Epithelial cell of prostate (primary cell): ENCODE measurements at places on chromosomes 6 and 20.

DNA sequence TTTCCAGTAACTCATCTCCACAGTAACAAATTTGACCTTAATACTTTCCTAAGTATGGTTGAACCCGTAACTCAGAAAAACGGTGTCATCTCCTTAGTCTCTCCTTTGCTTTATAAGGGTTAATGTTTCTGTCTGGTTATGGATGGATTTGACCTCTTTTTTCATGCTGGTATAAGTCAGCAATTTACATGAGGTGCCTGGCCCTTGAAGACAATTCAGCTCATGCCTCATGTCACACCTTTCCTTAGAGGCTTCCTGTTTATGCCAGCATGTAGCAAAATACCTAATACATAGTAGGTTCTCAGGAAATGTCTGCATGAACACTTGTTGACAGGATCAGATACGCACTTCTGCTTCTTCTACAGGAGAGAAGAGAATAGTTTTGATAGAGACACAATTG lies 37.7 kb upstream of the C20orf144 start:
- DNase-seq, result no peak

- no peak for DNase-seq
These were observed 38.0 kb upstream of the GMPR start for GRCh38 chr6:16200321-16200883.

- peak; percentile 12 for DNase-seq
These were observed 33.0 kb downstream of the METTL24 start for GRCh38 chr6:110325197-110325596.

- no peak for DNase-seq
These were observed 162.6 kb upstream of the PRND start for GRCh38 chr20:4559106-4559505.

DNA sequence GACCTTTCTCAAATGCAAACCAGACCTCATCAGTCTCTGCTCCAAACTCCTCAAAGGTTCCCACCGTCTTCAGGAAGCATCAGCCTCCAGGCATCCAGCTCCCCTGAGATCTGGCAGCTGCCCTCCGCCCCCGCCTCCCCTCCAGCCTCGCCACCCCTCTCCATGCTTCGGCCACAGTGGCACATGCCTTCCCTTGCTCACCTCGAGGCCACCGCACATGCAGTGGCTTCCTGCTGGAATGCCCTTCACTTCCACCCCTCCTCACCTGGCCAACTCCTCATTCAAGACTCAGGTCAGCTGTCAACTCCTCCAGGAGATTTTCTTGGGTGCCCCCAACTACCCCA lies 13.4 kb downstream of the KIAA1755 start:
- DNase-seq, result no peak

- DNase-seq, result no peak
These were observed 968.9 kb upstream of the EYS start for GRCh38 chr6:66675906-66676305.

DNA sequence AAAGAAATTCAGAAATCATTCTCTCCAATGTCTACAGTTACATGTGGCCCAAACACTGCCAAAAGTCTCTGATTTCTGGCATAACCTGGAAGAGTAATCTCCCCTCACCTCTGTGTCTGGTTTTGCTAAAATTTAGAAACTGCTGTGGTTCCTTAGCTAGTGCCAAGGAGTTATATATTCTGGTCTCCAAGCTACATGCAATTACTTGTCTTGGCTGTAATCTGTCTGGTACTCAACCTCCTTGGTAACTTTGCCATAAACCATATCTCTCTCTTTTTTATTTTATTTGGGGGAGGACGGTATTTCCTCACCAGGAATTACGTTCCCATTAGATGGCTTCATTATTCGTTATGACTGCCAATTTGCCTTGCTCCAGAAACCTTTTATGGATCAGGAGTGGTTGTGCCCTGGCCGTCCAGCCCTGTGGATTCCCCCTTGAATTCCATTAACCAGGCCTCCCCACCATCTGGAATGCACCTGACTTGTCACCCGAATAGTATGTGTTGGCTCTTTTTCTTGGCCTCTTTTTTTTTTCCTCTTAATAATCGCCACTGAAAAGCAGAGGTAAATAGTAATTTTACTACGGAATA lies 400.0 kb downstream of the CD83 start:
- DNase-seq, result no peak

- DNase-seq, result no peak
These were observed 1.9 kb upstream of the ZBTB9 start for GRCh38 chr6:33452496-33452895.

DNA sequence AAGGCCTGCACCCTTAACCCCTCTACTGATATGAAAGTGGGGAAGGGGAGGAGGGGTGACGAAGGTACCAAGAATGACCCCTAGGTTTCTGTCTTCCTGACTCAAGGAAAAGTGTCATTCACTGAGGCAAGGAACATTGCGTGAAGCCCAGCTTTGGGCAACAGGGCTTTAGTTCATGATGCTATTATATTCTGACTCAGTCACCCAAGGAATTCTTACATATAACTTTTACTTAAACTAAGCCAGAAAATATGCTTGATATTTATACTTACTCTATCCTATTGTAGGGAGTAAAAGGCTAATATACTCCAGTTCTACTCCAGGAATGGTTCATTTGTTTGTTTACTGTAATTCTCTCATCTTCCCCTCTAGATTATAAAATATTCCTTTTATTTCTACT lies 60.5 kb downstream of the DOP1A start:
- DNase-seq, result no peak

GRCh38 chr6:42532038-42532669 lies 31.7 kb upstream of the UBR2 start:
- peak; percentile 14 for DNase-seq

DNA sequence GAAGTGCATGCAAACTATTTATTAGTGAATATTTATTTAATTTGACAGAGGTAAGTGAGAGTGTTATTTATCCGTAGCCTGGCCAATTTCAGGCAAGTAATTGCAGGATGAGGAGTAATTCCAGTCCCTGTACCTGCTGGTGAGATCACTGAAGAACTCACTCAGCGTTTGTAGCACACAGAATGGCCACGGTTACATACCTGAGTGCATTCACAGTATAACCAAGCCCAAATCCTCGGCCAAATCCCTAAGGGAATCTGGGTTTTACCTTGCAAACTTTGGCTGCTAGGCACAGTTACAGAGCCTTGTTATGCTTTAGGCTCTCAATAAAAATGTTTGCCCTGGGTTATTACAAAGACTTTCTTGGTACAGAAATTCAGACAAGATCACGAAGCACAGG lies 93.3 kb downstream of the KCNQ5 start:
- no peak for DNase-seq

DNA sequence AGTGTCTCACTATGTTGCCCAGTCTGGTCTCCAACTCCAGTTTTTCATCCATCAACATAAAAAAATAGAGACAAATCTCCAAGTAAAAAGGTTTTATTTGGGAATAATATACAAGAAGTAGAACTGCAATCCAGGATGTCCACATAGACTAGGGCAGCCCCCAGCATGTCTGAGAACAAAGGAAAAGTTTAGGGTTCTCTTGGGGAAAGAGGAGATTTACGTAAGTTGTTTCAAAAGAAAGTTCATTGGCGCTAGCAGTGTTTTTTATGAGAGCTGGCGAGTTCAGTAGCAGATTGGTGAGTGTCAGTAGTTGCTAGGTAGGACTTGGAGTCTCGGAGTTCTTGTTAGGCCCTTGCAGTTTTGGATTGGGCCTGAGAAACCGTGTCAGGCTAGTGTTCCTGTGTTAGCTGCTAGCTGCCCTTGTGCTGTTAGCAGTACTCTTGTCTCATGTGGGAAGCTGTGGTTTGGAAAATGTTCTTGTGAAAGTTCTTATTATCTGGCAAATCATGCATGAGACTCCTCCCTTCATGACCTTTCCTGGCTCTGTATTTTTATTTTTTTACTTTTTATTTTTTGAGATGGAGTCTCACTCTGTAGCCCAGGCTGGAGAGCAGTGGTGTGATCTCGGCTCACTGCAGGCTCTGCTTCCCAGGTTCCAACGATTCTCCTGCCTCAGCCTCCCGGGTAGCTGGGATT lies 24.7 kb downstream of the TTLL9 start:
- DNase-seq, result no peak

GRCh38 chr6:30515106-30515505 lies 25.8 kb downstream of the HLA-E start:
- no peak for DNase-seq

- no peak for DNase-seq
These were observed 46.7 kb downstream of the MARCKS start for GRCh38 chr6:113903666-113904330.

DNA sequence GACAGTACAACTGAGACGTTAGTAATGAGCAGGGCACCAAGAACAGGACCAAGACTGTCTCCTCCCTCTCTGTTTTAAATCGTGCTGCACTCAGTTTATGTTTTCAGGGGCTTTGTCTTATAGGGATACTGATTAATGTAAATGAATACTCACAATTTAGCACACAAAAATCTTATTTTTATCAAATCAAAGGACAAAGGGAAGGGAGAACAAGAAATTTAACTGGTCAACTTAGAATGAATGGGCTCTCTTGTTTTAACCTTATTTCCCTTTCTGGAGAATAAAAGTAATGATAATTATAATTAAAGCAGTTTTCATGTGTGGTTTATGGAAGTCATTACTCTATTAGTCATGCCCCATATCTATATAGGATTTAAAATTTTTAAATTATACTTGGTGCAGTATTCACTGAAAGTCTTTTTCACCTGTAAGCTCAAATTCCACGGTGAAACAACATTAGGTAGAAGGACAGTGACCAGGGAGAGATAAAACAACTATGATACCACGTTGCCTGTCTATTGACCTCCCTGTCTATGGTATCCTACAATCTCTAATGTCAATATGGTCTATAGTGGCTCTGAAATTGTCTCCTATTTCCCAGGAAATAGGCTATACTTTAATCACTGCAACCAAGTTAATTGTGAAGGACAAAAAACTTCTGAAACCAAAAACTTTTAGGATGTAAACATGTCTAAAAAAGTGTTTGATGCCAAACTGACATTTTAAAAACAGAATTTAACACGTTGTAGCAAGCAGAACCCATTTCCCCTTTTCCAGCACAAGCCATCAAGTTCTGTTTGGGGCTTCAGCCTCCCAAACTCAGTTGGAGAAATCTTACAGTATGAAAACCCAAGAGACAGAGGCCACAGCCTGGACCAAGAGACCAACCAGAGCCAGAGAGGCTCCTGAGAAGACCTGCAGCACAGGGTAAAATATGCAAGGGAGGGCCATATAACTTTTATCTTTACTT lies 15.0 kb downstream of the ELOVL5 start:
- no peak for DNase-seq

GRCh38 chr6:17900011-17900410 lies 87.4 kb downstream of the KIF13A start:
- DNase-seq, result no peak

- DNase-seq, result no peak
These were observed 57.3 kb downstream of the OPRM1 start for GRCh38 chr6:154096316-154096715.

DNA sequence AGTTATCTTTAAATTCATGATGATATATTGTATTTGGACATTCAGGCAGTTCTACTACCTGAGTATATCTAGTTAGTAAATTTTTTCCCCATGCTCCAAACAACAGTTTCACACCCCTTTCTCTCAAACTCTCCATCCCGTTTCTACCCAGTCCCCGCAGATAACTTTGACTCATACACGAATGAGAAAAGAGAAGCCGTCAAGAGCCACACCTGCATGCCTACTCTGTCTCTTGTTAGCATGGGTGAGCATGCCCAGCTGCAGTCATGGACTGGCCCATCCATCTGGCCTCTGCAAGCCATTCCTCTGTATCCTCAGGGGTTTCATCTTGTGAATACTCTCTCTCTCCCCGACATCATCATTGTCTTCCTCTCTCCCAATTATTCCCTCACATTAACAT lies 41.5 kb downstream of the MYB start:
- no peak for DNase-seq

DNA sequence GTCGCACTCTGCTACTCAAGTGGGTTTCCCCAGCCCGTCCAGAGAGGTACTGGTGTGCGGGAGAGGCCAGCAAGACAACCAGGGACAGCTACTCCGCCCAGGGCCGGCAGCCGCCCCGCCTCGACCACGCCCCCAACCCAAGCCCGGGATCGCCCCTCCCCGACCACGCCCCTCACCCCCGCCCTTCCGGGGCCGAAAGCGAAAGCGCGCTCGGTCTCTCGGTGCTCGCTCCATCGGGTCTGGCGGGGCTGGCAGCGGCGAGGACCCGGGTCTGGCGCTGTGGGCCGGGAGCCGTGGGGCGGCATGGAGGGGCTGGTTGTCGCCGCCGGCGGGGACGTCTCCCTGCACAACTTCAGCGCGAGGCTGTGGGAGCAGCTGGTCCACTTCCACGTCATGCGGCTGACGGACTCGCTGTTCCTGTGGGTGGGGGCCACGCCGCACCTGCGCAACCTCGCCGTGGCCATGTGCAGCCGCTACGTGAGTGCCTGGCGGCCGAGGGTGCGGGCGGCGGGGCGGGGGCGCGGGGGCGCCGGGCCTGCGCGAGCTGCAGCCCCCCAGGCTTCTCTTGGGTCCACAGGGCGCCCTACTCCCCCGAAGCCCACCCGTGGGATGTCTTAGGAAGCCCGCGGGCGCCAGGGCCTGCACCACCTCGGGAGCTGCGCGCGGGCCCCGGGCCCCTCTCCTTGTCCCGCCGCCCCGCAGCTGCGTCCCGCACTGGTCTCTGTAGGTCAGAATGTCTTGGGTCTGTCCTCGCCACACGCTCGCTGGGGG lies at the start of gene PSMG4:
TSS of gene PSMG4 (plus strand) at position 228 of the 771 bp plus-strand sequence. CDS start at position 304, 76 bp downstream.
- peak; percentile 26 for DNase-seq

DNA sequence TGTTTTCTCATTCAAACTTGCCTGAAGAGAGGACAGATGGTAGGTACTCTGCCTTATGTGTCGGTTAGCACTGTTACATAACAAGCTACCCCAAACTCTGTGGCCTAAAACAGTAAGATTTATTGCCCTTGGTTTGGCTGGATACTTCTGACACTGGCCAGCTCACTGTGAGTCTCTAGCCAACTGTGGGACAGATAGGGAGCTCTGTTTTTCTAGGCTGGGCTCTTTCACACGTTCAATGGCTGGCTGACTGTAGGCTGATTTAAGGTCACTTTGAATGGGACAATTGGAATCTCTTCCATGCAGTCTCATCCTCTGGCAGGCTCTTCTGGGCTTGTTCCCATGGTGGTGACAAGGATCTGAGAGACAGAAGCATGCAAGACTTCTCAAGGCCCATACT lies 39.4 kb upstream of the JAG1 start:
- no peak for DNase-seq

DNA sequence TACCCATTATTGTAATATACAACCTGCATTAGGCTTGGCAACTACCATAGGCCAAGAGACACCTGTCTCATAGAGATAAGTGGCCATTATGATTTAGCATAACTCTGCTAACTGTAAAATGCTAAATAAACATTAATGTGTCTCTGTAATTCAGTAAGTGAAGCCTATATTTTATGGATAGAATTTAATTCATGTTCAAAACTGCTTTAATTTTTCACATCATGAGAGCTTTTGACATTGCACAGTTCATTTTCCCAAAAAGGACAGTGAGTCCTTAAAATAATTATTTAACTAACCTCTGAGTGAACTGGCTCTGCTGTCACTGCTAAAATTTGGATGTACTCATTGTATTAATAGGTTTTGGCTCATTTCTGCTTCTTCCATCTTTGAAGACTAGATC lies 41.4 kb upstream of the TMX4 start:
- no peak for DNase-seq
